Hematopoietic multipotent progenitor cell (in vitro differentiated cells): ENCODE measurements at places on chromosomes 7 and 10.

GRCh38 chr7:3488829-3489228, 187.8 kb downstream of the SDK1 start:
- no peak for DNase-seq

DNA sequence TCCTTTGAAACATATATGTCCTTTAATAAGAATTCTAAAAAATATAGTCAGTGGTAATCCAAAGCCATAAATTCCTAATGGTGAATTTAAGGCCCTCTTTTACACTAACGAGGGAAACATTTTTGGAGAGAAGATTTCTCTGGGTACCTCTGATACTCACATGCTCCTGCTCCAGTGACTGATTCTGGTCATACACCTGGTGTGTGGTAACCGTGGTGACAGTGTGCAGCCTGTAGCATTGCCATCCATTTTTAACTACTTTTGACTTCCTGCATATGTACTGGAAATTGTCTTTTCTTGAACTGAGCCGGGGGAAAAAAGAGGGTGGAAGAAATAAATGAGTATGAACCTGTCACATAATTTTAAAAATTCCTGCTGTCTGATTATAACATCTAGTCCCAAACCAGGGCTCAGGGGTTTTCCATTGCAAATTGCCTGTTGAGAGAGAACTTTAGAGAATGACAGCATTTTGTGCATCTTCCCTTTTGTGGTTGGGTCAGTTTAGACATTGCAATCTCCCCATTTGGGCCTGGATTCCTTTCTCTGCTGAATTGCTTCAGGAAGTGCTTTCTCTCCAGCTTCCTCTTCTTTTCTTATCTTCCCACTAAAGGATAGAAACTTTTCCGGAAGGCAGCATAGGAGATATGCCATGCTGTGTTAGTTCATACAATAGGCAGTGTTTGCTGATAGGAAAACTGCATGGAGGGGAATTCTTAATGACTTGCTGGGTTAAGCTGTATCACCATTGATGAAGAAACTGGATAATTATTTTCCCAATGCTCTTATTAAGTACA, 125.5 kb downstream of the GRM3 start:
- no peak for DNase-seq

DNA sequence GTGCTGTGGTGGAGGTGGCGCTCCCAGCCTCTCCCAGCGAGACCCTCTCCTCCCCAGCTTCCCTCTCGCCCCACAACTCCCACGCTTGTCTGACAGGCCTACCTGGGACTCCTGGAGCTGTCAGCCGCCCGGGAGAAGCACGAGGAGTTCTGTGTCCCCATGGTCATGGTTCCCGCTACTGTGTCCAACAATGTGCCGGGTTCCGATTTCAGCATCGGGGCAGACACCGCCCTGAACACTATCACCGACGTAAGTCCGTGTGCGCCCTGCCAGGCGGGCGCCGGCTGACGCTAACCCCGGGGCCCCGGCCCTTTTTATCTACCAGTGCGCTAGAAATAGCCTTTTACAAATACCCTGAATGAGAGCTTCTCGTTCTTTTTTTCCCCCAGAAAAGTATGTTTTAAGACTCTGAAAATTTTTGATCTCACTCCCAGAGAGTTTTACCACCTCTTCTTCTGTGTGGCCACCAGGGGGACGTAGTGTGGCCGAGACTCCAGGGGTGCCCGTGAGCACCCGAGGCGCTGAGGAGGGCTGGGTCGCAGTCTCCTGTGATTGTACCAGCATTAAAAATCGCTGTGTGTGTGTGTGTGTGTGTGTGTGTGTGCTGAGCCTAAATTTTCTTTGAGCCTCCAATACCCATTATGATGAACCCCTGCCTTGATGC, 52.6 kb downstream of the PFKP start:
- DNase-seq = no peak

DNA sequence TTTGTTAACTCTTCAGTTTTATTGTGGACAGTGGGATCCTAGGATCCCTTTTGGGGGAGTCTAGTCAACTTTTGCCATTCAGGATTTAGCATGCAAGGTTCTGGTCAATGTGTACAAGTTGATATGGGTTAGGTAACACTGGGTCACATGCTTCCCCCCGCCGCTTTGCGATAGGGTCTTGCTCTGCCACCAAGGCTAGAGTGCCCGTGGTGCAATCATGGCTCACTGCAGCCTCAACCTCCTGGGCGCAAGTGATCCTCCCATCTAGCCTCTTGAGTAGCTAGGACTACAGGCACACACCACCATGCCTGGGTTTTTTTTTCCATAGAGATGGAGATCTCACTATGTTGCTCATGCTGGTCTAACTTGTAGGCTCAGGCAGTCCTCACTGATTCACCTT, 3.2 kb upstream of the CSGALNACT2 start:
- no peak for DNase-seq

- peak; percentile 24 for DNase-seq
Measured at GRCh38 chr7:138565451-138566114, 105.5 kb downstream of the TRIM24 start.

- DNase-seq = no peak
Measured at GRCh38 chr7:81926154-81926553, 156.3 kb upstream of the HGF start.

DNA sequence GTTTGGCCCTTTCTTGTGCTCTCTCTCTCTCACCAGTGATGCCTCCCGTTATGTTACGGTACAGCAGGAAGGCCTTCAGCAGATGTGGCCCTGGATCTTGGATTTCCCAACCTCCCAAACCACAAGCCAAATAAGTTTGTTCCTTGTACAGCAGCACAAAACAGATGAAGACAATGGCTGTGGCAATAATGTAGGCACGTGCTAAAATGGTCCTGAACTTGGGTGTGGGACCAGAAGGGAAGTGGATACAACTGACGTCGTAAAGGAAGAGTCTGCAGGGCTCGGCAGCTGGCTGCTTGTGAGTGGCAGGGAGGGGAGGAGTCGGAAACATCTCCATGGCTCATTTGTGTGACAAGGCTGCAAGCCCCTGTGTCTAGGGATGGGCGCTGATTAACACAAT, 26.8 kb downstream of the PROSER2 start:
- no peak for DNase-seq

DNA sequence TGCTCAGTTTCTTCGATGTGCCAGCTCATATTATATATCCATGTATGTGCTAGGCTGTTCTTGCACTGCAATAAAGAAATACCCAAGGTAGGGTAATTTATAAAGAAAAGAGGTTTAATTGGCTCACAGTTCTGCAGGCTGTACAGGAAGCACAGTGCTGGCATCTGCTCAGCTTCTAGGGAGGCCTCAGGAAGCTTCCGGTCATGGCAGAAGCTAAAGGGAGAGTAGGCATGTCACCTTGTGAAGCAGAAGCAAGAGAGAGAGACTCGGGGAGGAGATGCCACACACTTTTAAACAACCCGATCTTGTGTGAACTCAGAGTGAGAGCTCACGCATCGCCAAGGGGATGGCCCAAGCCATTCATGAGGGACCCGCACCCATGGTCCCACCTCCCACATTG, 13.8 kb upstream of the ECHDC3 start:
- no peak for DNase-seq

GRCh38 chr7:48042216-48042615, 6.9 kb downstream of the C7orf57 start:
- no peak for DNase-seq

- no peak for DNase-seq
Measured at GRCh38 chr10:32112055-32112454, 55.8 kb upstream of the KIF5B start.

DNA sequence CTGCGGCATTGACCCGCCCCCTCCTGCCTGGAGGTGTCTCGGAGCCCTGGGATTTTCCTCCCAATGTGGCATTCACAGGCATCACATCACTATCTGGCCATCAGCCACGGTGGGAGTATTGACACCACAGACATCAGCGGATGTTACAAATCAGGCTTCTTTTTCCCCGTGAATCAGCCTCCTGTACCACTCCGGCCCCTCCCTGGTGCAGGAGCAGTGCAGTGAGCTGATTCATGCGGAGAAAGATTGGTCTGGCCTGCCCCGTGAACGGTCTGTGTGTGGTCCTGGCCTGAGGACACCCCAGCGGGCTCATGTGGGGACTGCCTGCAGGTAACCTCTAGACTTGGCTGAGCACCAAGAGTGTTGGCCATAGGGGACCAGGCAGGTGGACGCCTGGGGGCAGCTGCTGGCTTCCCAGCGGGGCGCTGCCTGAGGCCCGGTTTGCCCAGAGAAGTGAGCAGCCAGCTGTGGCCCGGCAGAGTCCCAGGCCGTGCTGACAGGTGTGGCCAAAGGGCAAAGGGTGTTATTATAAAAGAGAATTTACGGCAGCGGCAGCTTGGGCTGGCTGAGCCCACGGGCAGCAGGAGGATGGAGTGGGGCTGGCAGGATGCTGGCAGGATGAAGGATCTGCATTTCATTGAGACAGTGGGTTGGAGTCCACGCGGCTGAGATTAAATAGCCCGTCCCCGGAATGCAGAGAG, 32.1 kb upstream of the GNA12 start:
- no peak for DNase-seq

DNA sequence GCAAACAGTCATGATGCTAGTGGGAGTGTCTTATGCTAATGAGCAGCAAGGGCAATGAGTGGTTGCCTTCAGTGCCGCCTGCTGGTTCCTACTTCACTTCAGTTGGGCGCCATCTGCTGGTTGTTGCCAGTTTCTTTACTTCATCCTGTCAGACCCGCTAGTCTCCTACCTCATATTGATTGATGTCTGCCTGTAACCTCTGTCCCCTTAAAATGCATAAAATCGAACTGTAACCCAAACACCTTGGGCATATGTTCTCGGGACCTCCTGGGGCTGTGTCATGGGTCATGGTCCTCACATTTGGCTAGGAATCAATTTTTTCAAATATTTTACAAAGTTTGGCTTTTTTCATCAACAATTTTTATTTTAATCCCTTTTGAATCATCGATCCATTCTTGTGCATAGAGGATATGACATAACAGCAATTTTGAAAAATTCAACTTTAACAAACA, 62.8 kb upstream of the C7orf33 start:
- peak; percentile 95 for DNase-seq

GRCh38 chr7:36707898-36708297, 16.4 kb downstream of the AOAH start:
- DNase-seq = no peak

GRCh38 chr7:159175792-159176191, 31.1 kb upstream of the VIPR2 start:
- no peak for DNase-seq

GRCh38 chr10:22476601-22477321, 131.5 kb downstream of the SPAG6 start:
- DNase-seq = no peak

- no peak for DNase-seq
Measured at GRCh38 chr10:131693766-131694165, 207.0 kb upstream of the PPP2R2D start.

- DNase-seq = no peak
Measured at GRCh38 chr10:107618504-107618994, 454.0 kb upstream of the SORCS1 start.

DNA sequence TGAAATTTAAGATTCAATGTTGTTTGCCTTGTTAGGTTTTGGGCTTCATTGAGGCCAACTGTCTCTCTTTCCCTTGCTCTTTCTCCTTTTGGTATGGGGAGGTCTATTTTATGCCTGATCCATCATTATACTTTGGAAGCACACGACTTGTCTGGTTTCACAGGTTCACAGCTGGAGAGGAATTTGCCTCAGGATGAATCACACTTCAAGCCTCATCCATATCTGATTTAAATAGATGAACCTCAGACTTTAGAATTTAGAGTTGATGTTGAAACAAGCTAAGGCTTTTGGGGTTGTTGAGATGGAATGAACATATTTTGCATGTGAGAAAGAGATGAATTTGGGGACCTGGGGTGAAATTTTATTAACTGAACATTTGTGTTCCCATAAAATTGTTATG, 150.5 kb upstream of the IGFBP3 start:
- no peak for DNase-seq

DNA sequence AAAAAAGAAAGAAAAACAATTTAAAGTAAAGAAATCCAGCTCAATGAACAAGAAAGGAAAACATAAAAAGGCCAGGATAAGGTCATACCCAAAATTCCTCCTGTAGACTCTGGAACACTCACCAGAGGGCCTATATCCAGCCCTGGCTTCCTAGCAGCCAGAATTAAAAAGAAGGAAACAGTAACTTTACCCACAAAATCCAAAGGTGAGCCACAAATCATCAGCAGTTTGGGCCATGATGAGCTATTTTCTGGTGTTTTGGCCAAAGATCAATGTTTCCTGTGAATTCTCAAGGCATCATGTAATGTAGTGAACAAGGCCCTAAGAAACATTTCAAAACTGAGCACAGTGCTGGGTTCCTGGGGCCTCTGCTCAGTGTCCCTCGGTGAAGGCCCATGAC, 87.8 kb downstream of the LARP4B start:
- no peak for DNase-seq

DNA sequence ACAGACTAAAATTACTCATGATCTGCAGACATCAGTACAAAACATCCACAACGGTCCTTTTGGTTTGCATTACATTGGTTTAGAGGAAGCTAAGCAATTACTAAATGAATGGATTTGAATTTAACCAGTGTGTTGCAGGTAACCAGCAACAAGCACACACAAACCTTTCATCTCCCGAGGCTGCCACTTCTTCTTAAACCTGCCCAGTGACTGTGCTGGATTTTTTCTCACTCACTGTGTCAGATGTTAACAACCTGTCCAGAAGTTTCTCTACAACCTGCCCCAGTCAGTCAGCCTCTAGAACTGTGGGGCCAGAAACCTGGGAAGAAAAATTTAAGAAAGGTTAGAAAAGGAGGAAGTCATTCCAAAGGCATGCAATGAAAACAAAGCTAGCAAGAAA, 2.4 kb upstream of the MEOX2 start:
- DNase-seq = no peak

GRCh38 chr10:33715303-33715975, 381.0 kb upstream of the NRP1 start:
- DNase-seq = no peak

DNA sequence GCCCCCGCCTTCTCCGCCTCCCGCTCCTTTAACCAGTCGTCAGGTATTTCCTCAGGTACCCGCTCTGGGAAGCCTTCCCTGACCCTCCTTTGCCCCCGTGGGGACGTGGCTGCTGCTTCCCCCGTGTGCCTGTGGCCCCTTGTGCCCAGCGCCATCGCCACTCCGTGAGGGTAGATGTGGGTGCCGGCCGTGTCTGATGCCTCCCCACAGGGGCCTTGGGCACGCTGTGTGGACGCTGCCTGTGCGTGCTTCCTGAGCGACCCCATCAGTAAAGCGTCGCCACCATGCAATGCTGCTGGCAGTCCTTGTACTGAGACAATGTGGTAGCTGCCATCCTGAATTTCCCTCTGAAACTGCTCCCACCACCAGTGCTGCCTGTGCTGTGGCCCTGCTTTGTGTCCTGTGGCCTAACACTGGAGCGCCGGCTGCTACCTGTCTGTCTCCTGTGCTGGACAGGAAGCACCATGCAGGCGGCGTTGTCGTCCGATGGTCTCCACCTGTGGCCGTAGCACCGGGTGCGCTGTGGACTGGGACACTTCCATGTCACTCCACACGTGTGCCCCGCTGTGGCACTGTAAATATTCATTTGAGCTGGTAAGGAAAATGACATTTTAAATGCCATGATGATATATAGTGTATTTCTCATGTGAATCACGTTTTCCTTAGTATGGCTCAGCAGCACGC, 213.8 kb downstream of the MGMT start:
- DNase-seq = no peak

GRCh38 chr7:138097064-138097741, 20.9 kb downstream of the AKR1D1 start:
- DNase-seq = peak; percentile 33

- no peak for DNase-seq
Measured at GRCh38 chr10:125033146-125033924, 91.4 kb downstream of the ZRANB1 start.
